ENCODE measurements at places on chromosomes 7 and 10.

DNA sequence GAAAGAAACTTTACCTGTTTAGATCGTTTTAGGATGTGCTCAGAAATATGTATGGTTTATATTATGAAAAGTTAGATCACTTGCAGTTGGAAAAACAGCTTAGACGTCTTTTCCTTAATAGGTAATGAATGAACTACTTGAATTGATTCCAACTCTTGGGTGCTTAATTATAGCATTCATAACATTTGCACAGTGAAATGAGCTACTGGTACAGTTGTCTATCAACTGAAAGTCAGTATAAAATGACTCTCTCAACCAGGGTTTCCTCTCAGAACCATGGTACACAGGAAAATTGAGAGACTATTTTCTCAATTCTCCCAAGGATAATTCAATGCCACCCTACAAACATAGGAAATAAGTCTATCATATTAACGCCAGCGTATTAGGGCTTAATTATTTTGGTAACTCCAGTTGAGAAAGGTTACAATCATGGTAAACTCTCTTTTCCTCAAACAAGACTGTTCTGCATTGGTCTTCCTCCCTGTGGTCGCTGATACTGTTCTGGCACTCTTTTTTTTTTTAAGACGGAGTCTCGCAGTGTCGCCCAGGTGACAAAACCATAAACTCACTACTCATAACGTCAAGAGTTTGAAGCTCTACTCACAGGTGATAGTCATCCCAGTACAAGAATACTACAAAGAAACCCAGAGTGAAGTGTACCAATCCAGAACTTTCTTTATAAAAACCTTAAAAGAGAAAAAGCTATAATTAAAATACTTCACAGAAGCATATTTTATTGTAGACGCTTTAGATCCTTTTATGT, 2.0 kb downstream of the ANLN start:
- DNase-seq, result no peak

GRCh38 chr7:140982508-140982907, 32.2 kb downstream of the MRPS33 start:
- no peak for DNase-seq

DNA sequence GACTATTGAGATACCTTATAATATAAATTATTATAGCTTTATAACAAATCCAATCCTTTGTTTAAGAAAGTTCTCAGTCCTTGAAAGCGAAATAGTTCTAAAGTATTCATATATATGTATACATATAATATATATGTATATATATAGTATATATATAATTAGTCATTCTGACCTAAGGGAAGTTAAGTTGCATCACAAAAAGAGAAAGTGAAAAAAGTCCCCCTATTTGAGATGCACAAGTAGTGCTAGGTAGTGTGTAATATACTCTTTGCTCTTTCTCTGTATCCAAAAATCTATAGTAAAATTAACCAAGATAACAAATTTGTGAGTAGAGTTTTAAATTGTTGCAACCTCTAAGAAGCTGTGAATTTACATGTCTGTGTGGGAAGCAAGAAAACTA, 13.3 kb upstream of the IFIT1B start:
- DNase-seq, result no peak

- DNase-seq, result no peak
Measured at GRCh38 chr10:38605153-38605661, 511.1 kb downstream of the ZNF37A start.

- no peak for DNase-seq
Measured at GRCh38 chr7:39622609-39623008, 763 bp upstream of the RALA start.

- no peak for DNase-seq
Measured at GRCh38 chr7:33970536-33970935, 65.2 kb downstream of the BMPER start.

DNA sequence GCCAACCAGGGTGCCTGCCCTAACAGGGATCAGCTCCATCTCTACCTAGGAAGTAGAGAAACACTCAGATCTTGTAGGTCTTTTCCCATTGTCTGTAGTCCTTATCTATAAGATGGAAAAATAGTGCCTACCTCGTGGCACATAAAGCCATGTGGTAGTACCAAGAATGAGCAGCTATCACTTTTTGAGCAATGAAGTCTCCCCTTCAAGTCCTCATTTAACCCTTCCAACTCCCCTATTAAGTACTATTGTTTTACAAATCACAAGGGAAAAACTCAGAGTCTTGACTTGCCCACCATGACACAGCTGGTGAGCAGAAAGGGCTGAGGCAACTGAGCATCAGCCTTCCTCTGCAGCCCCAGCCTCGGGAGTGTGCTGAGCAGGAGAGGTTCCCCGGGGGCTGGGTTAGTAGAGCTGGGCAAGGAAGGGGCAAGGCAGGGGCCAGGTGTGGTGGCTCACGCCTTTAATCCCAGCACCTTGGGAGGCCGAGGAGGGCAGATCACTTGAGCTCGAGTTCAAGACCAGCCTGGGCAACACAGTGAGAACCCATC, 3.3 kb downstream of the FRAT2 start:
- DNase-seq, result no peak

- no peak for DNase-seq
Measured at GRCh38 chr10:129187331-129187730, 279.7 kb upstream of the MGMT start.

- DNase-seq, result no peak
Measured at GRCh38 chr7:132154695-132155471, 421.4 kb downstream of the PLXNA4 start.

DNA sequence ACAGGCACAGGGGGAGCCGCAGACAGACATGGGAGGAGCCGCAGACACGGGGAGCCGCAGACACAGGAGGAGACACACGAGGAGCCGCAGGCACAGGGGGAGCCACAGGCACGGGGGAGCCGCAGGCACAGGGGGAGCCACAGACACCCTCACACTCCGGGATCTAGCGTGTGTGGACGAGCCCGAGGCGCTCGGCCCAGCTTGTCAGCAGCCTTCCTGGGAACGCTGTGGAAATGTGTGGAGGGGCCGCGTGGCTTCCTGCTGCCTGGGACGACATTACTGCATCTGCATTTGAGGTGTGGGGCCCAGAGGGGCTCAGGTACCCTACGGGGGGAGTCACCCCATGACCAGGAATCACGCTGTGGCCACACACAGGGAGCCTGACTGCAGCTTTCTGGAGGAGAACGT, 313.2 kb downstream of the PTPRN2 start:
- no peak for DNase-seq

DNA sequence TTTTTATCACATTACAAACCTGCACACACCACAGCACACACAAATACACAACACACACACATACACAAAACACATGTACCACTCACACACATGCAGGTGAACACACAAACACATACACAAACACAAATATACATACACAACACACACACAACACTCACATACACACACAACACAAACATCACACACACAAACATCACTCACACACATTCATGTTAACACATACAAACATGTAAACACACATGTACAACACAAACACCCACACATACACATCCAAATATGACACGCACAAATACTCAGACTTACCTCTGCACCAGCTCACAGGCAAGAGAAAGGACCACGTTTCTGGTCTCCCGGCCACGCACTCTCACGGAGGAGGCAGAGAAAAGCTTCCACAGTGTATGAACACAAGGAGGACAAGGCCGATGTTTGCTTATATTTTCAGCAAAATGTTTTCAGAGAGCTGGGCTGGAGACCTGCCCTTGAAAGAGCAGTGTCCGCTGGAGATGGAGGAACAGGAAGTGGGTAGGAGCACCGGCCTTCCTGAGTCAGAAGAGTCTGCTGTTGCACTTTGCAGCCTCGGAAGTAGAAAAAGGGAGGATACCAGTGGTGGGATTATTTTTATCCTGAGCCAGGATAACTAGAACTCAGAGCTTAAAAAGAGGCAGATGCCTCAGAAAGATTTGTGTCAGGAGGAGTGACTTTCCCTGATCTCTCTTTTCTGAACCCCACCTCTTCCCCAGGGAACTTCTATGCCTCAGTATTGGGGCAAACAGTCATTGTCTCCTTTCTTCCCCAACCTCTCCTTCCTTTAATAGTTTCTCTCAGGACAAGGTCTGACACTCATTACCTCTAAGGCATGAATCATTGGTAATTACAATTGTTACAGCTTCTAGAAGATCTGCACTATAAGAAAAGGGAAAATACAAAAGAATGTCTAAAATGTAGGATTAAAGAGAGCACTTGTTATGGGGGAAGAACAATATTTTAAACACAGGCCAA, at the start of gene GIMAP6:
TSS of gene GIMAP6 (minus strand) at position 520 of the 999 bp plus-strand sequence. CDS start 2,243 bp downstream, outside the sequence.
- DNase-seq, result peak; percentile 16

GRCh38 chr7:127390817-127391590, 1.5 kb downstream of the ZNF800 start:
- no peak for DNase-seq

DNA sequence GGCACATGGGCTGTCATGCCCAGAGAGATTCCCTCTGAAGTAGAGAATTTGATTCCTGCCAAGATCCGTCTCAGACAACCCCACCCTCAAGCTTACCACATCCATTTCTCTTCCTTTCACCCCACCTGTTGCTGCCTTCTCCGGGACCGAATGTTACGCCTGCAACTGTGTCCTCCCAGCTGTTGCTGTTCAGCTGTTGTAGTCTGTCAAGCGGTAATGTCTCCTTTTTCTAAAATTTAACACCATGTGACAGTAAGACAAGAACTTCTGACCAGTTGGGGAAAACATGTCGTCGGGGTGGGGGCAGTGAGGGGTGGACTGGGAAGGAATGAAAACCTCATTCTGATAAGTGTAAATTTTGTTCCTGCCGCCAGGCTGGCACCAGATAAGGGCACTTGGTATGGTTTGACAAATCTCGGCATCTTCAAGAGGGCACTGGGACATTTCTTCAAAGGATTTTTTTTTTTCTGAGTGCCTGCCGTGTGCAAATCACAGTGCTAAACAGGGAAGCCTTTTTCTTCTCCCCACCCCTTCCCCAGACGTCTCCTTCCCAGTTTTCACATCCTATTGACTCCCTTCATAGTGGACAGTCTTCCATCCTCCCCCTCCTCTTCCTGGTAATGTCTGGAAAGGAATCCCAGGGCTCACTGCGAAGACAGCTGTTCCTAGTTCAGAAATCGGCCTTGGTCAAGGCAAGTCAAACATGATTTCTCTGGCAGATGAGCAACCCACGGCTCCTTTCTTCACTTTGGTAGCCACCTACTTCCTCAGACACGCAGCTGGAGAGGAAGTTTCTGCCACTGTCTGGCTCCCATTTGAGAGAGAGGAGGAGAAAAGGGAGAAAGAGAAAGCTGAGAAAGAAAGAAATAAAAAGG, 5.0 kb upstream of the CELF2 start:
- no peak for DNase-seq

GRCh38 chr10:124014416-124015154, 78.8 kb downstream of the CHST15 start:
- DNase-seq, result no peak

DNA sequence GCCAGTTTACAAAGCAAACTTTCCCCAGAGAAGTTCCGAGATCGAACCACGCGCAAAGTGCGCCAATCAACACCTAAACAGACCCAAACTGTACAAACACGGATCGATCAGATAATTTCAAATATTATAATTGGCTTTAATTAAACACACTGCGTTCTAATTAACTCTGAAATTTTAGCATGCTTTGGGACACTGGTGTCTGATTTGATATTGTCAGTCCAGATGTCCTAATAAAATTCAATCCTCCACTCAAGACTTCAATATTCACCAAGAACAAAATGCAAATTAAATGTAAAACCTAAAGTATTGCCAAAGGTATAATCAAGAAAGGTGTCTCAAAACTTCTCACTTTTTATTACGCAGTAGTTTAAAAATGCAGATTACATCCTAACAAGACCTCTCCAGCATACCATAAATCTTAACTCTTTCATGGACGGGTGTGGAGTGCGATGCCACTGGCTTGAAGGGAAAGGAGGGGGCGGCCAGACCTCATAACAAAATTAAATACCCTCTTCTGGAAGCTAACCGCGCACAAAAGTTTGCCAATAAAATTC, 5.9 kb upstream of the EBF3 start:
- DNase-seq, result no peak

- DNase-seq, result no peak
Measured at GRCh38 chr7:1842321-1843221, 172.5 kb downstream of the ELFN1 start.

DNA sequence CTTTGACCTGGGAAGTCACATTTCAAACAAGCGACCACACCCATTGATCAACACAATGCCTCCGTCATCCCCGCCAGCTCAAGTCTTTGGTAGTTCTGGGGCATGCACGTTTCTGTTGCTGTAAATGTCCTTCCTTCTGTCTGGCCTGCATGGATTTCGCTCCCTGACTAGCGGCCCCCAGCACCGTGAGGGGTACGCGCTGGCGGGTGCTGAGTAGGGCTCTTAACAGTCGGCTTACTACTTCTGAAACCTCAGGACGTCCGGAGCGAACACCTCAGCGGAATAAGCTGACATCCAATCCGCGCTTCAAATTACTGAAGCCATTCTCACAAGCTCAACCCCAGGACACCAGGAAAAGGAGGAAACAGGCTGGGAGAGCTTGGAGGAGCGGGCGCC, 505 bp downstream of the NUDCD3 start:
- DNase-seq, result peak; percentile 21

GRCh38 chr10:103504181-103504783, 10.8 kb downstream of the NEURL1 start:
- DNase-seq, result no peak

DNA sequence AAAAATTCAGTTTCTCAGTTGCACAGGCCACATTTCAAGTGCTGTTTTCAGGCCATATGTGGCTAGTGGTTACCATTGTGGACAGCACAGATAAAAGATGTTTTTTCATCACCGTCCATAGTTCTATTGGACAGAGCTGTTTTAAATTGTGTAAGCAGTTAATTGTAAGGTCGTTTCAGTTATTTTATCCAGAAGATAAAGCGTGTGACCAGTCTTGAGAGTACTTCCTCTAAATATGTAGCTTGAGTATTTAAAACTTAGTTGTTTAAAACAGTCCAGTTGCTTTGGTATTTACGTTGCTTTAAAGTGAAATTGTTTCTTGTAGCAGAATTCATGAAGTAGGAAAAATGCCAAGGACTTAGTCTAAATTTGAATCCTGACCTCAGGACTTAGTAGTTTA, 66.9 kb downstream of the ZNRF2 start:
- no peak for DNase-seq

- no peak for DNase-seq
Measured at GRCh38 chr10:27625452-27626211, 120.0 kb downstream of the MKX start.

- DNase-seq, result no peak
Measured at GRCh38 chr10:12644380-12645144, 295.2 kb downstream of the CAMK1D start.

DNA sequence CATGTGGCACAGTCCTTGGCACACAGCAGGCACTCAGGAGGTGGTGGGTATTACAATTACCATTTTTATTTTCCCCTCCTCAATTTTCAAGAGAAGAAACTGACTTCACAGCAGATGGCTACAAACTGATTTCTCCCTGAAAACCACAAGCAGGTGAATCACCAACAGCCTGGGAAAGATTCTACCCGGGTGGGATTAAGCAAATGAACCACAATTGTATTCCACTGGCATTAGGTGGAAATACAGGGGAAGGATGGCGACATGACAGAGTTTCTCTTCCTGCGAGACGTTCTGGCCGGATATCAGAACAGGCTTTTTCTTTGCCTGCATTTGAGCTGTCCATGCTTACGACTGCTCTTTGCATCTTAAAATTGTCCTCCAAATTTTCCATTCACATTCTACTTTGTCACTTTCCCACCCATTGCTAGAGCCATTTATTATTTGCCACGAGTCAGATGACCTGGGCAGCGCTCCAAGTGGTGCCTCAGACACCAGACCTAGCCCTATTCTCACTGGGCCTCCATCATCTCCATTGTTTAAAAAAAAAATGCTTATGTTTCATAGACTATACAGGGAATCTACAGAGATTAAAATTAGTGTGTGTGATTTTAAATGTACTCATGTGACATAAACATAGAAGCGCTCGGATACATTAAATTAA, 4.6 kb downstream of the DENND11 start:
- no peak for DNase-seq
